ENCODE measurements at places on chromosomes 16 and 17. TPM values are rescaled to one million over a fixed set of nuclear protein-coding genes. Genes with fewer than 3 reads are reported as not detected.
A peak's percentile ranks its signal among the peaks of the same experiment; 100 is the strongest.

Gene CNGB1
- total RNA-seq: not detected

Gene PTX4
- total RNA-seq: not detected

DNA sequence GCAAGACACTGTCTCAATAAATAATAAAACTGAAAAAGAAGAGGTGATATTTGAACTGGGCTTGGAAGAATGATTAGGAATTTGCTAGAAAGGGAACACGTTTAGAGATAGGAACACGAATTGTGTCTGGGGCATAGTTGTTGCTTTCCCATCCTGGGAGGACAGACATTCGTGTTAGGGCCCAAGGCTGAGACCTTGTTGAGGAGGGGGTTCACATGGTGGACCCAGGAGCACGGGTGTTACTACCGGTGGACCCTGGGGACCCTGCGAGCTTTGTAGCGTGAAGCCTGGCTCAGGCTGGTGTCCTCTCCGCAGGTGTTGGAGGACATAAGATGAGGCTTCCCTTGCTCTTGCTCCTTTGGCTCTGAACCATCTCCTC, 1.2 kb downstream of the ACSF3 start:
- H3K36me3 ChIP-seq: peaks cover 9% of the 10 kb centered on the region
- peak overlapping the region; percentile 65 for H3K4me3 ChIP-seq
- H3K27ac ChIP-seq: no peak overlapping the region
- DNase-seq: no peak

Gene TBC1D3H
- not detected for total RNA-seq

Gene REXO5
- 0.56 TPM for total RNA-seq

GRCh38 chr17:19273731-19274130, 36.6 kb downstream of the EPN2 start:
- no peak overlapping the region for H3K4me3 ChIP-seq
- no peaks in the 10 kb centered on the region for H3K36me3 ChIP-seq
- no peaks in the 10 kb centered on the region for H3K27me3 ChIP-seq
- H3K4me1 ChIP-seq: no peaks in the 10 kb centered on the region
- DNase-seq: no peak

Gene RHBDF2
- 22.6 TPM for total RNA-seq

DNA sequence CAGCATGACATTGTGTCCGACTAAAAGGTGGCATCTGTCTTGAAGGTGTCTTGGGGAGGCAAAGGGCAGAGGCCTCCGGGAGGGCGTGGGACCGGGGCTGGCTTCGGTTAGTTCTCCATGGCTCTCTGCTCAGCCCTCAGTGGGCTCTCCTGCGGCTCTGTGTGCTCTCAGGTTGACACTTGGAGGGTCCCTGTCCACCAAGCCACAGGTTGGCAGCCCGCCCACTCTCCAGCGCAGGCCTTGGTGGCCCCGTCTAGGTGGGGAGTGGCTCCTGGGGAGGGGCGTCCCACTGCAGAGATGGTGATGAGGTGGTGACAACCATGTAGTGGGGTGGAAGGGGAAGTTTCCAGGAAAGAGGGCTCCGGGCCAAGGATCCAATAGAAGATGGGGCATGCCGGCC, 31.6 kb downstream of the ADGRG5 start:
- no peak overlapping the region for H3K4me3 ChIP-seq
- peaks cover 8% of the 10 kb centered on the region for H3K36me3 ChIP-seq
- H3K4me1 ChIP-seq: peaks cover 30% of the 10 kb centered on the region
- H3K27ac ChIP-seq: no peak overlapping the region

DNA sequence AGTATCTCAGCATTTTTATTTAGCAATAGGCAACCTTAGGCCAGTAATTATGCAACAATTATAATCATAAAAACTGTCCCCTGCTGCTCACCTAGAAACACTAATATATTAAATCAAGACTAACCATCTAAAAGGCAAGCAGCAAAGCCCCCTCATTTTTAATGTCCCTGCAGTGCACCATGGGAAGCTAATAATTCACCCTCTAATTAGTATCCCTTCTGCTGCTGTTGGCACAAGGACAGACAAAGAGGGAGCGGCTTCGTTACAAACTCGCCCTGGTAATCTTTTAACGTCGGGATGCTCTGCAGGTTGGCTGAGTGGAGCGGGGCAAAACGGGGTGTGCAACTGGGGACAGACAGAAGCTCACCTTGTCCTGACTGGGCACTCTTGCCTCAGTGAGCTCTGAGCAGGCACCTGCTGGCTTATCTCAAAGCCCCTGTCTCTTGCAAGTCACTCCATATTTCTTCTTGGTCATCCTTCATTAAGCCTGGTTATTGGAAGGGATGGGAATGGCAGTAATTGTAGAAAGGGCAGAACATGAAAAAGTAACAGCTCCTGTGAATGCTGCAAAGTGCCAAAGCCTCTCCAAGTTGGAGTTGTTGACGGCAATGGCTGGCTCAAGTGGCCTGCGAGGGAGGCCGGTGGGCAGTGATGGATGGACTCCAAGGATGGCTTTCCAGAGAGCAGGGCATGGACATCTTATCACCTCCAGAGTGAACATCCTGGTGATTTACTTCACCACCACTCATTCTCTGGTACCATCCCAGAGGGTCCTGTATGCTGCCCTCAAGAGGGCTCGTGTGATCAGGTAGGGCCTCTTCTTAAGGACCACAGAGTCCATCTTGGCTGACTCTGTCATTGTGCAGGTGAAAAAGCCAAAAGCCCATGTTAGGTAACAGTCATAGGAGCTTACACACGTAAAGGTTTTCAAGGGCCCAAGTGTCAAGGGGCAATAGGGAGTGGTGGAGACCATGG, 219.6 kb upstream of the N4BP1 start:
- DNase-seq: no peak
- no peaks in the 10 kb centered on the region for H3K36me3 ChIP-seq
- no peaks in the 10 kb centered on the region for H3K27me3 ChIP-seq

- no peak overlapping the region for H3K27ac ChIP-seq
- H3K4me3 ChIP-seq: no peak overlapping the region
- H3K36me3 ChIP-seq: no peaks in the 10 kb centered on the region
- H3K27me3 ChIP-seq: no peaks in the 10 kb centered on the region
- peak; percentile 21 for DNase-seq
Observed at GRCh38 chr17:76791053-76791980, 53.4 kb downstream of the MFSD11 start.

Gene MFSD6L
- total RNA-seq: not detected

- H3K27ac ChIP-seq: no peak overlapping the region
- no peaks in the 10 kb centered on the region for H3K36me3 ChIP-seq
- H3K27me3 ChIP-seq: no peaks in the 10 kb centered on the region
- no peaks in the 10 kb centered on the region for H3K4me1 ChIP-seq
- no peak for DNase-seq
- no peak overlapping the region for H3K4me3 ChIP-seq
Observed at GRCh38 chr16:52450241-52450640, 96.7 kb downstream of the TOX3 start.

Data from CD4-positive, alpha-beta T cell (primary cell).